ENCODE measurements at places on chromosomes 12 and 14.

GRCh38 chr14:58398895-58399294 is 3.2 kb downstream of the TOMM20L start:
- DNase-seq: no peak

DNA sequence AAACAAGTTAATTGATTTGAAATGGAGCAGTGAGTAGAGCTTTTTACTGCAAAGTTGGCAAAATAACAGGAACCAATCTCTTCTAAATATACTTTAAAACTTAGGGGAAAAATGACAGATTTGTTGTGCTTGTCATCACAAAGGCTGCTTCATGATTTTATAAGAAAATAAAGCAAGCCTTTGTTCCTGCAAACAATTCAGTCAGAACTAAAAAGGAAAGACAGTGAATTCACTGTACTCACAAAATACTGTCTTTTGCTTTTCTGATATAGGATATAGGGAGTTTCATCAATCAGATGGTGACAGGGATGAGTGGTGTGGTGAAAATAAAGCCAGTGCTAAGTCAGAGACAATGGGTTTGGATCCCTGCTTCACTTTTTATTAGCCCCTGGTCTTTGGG is 126.0 kb downstream of the HELB start:
- DNase-seq: no peak

DNA sequence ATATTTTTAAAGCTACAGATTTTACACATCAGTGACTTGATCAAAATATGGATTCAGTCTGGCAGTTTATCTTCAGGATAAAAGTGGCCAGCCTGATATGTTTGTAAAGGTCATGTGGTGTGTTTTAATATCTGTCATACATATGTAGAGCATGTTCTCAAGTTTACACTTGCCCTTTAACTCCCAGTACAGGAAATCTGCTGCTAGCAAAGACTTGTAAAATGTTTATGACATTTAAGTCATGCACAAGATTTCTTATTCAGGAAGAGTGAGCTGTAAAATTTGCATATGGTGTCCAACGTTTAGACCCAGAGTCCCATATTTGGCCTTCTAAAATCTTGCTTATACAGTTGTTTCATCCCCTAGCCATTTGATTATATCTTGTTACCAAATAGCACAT is 197.5 kb upstream of the FLRT2 start:
- DNase-seq: no peak

- no peak for DNase-seq
Measured at GRCh38 chr12:58513852-58514251, 406.5 kb downstream of the LRIG3 start.

- DNase-seq: no peak
Measured at GRCh38 chr12:113476176-113476986, 4.7 kb upstream of the LHX5 start.

- no peak for DNase-seq
Measured at GRCh38 chr12:46221255-46222128, 47.4 kb downstream of the SLC38A1 start.

DNA sequence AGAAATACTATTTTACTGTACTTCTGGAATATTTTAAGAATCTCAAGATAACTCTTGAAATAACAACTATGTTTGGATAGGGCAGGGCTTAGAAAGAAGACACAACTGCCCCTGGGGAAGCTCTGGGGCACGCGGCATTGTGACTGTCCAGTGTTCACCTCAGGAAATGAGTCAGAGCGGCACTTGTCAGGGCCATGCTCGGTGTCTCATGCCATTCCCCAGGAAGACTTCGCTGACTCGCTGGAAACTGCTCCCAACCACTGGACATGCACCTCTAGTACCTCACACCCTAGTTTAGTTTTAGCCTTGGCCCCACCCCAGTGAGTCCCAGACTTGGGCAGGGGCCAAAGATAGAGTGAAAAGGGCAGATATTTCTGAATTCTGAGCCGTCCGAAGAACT is 192.0 kb downstream of the TTC7B start:
- no peak for DNase-seq

Measured in occipital lobe (tissue), 3 donors.